Gastrocnemius medialis (tissue), 4 donors: ENCODE measurements at places on chromosomes 6 and 20. TPM values are rescaled to one million over a fixed set of nuclear protein-coding genes. Genes with fewer than 3 reads are reported as not detected.

DNA sequence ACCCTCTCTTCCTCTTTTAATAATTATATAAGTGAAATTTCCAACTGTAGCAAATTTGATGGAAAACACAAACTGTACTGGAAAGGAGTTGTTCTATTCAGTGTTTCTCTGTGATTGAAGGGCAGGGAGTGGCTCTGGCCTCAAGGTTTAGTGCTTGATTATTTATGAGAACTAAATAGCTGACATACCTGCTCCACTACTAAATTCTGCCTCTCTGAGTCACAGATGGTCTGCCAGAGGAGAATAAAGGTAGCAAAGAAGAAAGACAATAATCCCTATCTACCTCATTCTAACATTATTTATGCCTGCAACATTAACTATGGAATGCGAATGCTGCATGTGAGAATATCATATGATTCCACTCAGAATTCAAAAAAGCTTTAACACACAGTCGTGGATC lies 9.3 kb downstream of the BMP5 start:
- H3K4me1 ChIP-seq = no peaks in the 10 kb centered on the region
- DNase-seq = no peak
- no peaks in the 10 kb centered on the region for H3K36me3 ChIP-seq
- no peaks in the 10 kb centered on the region for H3K27me3 ChIP-seq
- H3K27ac ChIP-seq = no peak overlapping the region

The SEL1L2 gene
- not detected for total RNA-seq

GRCh38 chr6:80530103-80530502 lies 423.6 kb downstream of the BCKDHB start:
- no peak for DNase-seq
- H3K36me3 ChIP-seq = no peaks in the 10 kb centered on the region
- H3K27ac ChIP-seq = no peak overlapping the region
- H3K4me3 ChIP-seq = no peak overlapping the region
- no peaks in the 10 kb centered on the region for H3K27me3 ChIP-seq

The ZC2HC1B gene
- total RNA-seq = not detected

GRCh38 chr6:19303383-19303782 lies 533.8 kb upstream of the ID4 start:
- no peak overlapping the region for H3K4me3 ChIP-seq
- H3K36me3 ChIP-seq = no peaks in the 10 kb centered on the region
- H3K27me3 ChIP-seq = no peaks in the 10 kb centered on the region
- H3K4me1 ChIP-seq = peaks cover 17% of the 10 kb centered on the region
- H3K27ac ChIP-seq = peak overlapping the region; percentile 43

The SLC32A1 gene
- not detected for total RNA-seq

The AIF1 gene
- 4.8 TPM for total RNA-seq
